NCI-H146 (cell line): ENCODE measurements at places on chromosomes 2 and 18.

GRCh38 chr2:222861411-222862105, 722 bp downstream of the ACSL3 start:
- DNase-seq: peak; percentile 42

GRCh38 chr2:100603414-100603813, 40.6 kb downstream of the PDCL3 start:
- DNase-seq: no peak

GRCh38 chr2:65096948-65097347, 33.0 kb downstream of the RAB1A start:
- DNase-seq: no peak

DNA sequence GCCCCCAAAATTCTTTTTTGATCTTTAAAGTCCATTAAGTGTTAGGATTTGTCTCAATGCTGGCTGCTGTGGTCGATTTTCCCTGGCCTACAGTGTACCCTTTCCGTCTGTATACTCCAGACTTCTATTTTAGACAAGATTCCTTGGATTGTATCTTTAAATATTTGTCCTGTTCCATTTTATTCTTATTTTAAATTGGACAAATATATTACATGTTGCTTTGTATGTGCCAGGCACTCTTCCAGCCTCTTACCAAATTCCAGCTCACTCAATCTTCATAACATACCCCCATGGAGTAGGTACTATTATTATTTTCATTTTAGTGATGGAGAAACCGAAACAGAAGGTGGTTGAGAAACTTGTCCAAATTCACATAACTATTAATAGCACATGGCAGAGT, 58.1 kb downstream of the VWA3B start:
- DNase-seq: no peak

DNA sequence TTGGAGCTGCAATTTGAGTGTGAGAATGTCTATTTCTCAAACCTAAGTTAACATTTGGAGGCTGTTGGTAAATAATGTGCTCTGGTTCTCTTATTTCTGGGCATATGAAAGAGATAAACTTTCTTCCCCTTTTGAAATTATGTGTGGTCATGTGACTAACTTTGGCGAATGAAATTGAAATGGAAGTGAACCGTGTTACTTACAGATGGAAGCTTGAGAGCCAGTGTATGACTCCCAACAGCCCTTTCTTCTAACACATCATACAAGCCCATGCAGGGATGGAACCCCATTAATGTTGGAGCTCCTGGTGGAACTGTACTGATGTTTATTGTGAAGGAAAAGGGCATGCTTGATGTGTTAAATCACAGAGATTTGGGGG, 725.8 kb downstream of the TSN start:
- no peak for DNase-seq

DNA sequence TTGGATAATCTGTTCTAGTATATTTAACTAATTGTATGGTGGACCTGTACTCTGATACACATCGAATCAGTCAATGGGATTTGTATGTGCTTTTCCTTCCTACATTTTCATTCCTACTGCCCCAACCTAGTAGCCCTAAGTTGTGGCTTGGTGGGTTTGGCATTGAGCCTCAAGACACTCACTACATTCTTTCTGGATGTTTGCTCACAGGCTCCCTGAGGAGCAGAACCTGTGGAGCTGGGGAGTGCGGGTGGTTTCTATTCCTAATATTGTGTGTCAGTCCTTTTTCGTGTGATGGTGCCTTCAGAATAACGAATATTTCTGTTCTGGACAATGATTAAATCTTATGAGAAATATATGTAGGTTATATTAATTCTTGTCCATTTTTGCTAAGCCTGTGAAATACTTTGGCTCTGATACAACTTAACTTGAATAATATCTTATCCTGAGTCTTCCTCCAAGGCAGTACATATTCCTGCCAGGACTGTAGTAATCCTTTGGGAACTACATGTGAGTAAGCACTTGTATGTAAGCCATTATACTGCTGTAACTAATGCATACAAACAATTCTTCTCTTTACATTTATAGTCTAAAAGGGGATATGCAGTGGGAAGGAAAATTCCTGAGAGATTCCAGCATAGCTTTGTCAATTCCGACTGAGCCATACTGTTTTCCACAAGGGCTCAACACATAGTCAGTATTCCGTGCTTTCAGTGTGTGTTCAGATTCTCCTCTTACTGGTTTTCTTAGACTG, 150.6 kb downstream of the AGPS start:
- no peak for DNase-seq

- DNase-seq: no peak
These were observed 58.7 kb upstream of the STAM2 start for GRCh38 chr2:152234277-152234676.

DNA sequence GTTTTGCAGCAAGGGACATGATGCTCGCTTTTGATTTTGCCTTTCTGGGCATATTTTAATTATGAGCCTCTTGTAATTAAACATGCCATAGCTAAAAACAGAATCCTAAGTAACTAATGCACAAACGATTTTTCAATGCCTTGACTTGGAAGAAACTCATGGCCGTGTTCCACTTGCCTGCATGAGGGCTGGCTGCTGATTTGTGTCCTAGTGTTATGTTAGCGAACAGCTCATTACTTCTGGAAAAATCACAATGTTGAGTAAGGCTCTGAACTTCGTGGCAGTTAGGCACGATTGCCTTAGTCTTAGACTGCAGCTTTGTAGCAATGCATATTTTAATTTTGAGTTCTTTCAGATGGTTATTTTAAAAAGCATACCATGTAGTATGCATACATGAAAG, 4.5 kb downstream of the THSD7B start:
- DNase-seq: no peak

- no peak for DNase-seq
These were observed 584.3 kb downstream of the FBXO15 start for GRCh38 chr18:73563345-73563744.

GRCh38 chr2:16277117-16277516, 336.8 kb downstream of the MYCN start:
- no peak for DNase-seq

- DNase-seq: no peak
These were observed 221.2 kb downstream of the PIEZO2 start for GRCh38 chr18:10928011-10928771.

DNA sequence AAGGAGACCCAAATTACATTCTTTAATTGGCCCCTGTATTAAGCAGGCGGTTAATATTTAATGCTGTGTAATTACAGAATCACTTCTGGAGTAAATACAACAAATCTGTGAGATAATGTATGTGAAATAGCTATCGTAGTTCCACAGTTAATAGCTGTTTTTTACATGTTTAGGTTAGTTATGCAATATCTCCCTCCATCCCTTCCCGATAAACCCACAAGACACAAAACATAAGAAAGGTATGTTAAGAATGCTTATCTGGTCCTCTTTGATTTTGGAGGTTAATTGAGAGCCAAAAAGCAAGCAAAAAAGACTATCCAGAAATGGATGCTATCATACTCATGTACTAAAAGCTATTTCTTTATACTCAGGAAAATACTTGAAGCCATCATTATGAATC, 49.1 kb downstream of the ZNF638 start:
- DNase-seq: no peak

DNA sequence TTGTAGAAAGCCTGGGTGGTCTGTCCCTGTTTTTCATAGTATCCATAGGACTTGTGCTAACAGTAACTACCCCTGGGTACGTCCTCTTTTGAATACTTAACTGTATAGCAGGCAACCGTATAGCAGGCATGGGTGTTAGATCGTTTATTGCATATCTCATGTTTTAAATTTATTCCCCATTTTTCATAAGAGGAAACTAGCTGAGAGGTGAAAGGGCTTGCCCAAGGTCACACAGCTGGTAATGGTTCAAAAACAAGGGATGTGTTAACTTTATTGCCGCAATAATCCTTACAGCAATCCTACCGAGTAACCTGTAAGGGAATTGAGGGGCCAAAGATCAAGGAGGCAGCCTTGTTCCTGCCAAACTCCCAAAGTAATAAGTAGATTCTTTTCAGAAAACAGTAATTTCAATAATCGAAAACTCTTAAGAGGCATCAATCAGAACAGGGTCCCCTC, 990 bp upstream of the MGAT4A start:
- peak; percentile 14 for DNase-seq

DNA sequence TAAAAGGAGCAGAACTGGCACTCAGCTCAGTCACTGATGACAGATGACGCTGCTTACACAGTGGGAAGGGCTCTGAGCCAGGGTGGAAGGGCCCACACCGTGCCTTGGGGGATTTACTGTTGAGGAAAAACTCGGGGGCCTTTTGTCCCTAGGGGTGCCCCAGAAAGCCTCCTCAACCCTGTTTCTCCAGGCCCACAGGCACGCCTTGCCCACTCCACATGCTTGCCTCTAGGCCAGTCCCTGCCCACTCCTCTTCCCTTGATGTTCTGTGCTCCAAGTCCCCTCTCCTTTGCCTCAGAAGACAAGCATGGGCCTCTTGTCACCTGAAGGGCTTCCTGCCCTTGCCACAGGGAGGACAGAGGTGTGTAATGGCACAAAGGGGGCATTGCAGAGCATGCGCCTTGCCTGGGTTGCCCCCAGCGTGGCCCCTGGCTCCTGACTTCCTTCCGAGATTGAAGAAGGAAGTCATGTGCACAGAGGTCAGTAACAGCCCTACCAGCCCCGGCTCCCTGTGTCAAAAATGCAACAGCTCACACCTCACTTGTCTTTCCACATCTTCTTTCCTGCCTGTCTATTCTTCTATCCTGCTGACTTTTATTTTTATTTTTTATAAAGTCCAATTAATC, 65.1 kb downstream of the LIPG start:
- no peak for DNase-seq

DNA sequence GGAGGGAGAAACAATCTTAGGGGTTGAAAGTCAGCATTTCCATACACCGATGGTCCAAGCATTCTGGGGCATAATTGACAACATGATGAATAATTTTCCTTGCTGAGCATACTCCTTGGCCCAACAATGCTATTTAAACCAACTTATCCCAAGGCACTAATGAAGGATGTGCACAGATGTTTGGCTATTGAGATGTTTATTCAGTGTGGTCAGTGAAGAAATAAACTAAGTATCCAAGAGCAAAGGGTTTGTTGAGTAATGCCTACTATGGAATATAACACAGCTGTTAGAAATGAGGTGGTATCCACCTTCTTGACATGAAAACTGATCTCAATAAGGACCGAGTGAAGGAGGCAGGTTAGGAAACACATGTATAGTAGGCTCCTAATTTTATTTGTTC, 53.9 kb upstream of the RAB6D start:
- no peak for DNase-seq

- no peak for DNase-seq
These were observed 6.0 kb downstream of the MC2R start for GRCh38 chr18:13909141-13909940.

- peak; percentile 70 for DNase-seq
These were observed 38.7 kb downstream of the PKDCC start for GRCh38 chr2:42086500-42086953.

GRCh38 chr18:48074929-48075706, 144.7 kb upstream of the SMAD2 start:
- peak; percentile 42 for DNase-seq

- no peak for DNase-seq
These were observed 19.2 kb upstream of the CAB39 start for GRCh38 chr2:230693411-230693810.

- no peak for DNase-seq
These were observed 173.7 kb downstream of the FBXO15 start for GRCh38 chr18:73973972-73974371.

DNA sequence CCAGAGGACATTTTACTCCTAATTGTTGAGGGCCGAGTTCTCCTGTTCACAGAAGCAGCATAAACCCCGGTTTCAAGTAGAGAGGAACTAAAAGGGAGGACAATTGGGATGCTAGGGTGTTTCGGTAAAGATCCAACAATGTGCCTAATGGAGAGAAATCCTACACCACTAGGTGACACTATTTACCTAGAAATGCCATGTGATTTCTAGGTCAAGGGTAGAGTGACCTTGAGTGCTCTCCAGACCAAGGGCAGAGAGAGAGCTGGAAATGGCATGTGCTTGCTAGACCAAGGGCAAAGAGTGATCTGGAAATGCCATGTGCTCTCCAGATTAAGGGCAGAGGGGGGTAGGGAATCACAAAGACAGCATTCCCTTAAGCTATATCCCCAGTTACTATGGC, 472.0 kb downstream of the DCDC2C start:
- DNase-seq: no peak

DNA sequence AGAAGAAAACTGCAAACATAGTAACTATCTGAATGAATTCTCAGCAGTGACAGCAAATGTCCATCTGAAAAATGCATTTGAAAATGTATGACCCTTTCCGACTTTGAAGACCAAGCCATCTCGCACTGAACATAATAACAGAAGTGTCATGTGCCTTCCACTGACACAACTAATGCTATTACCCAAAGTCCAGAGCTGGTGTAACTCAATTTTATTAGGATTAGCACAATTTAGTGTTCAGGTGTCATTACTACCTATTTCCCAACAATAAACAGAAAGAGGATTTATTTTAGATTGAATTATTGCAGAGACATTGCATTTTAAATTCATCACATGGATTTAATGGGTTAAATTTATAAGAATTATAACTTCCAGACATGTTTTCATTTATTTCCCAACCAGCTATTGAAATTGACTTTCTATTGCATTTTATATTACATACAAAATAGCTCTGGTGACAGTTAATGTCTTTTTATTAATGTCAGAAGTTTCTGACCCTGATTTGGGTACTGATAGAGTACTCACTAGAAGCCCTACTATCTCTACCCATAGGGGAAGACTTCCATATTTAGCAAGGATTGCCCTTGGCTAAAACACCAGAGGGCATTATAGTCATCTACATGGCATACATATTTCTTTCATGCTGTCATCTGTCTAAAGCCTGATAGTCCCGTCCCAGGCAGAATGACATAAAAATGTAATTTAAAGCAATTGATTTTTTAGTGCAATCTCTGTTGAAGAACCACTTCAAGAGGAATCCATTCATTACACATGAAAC, 7.0 kb upstream of the STK39 start:
- DNase-seq: peak; percentile 37

GRCh38 chr2:65790676-65790935, 358.2 kb upstream of the SPRED2 start:
- no peak for DNase-seq

- DNase-seq: no peak
These were observed 83.3 kb downstream of the INSIG2 start for GRCh38 chr2:118171546-118171945.

- DNase-seq: no peak
These were observed 373.7 kb downstream of the RBM43 start for GRCh38 chr2:150887926-150888325.

DNA sequence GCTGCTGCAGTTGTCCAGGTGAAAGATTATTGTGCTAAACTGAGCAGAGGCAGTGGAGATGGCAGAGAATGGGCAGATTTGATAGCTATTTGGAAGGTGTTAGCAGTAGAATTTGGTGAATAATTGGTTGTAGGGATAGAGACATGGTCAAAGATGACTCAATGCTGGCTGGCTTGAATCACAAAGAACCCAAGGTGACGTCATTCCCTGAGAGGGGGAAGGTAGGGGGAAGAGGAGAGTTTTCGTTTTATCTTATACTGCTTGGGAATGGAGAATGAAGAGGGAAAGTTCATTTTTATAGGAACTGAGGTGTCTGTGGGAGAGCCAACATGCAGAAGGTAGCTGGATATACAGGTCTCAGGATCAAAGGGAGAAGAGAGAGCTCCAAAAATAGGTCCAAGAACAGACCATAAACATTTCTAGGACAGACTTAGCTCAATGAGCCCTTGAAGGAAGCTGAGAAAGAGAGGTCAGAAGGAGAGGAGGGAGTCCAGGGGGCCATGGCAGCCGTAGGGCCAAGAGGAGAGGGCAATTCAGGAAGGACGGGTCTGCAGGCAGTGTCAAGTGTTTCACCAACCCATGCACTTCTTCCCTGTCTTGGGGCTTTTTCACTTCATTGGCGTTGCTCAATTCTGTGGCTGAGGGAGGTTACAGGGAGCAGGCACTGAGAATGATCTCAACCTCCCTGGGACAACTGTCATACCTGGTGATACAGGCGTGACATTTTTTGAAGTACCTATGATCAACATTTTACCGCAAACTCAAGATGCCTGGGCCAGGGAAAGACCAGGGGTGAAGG, 281.3 kb downstream of the TDRD15 start:
- no peak for DNase-seq
